Heart right ventricle (tissue), 16 donors: ENCODE measurements at places on chromosomes 11 and 22. TPM values are rescaled to one million over a fixed set of nuclear protein-coding genes. Genes with fewer than 3 reads are reported as not detected.

Gene CRYBB1
- 0.37 TPM for polyA plus RNA-seq

DNA sequence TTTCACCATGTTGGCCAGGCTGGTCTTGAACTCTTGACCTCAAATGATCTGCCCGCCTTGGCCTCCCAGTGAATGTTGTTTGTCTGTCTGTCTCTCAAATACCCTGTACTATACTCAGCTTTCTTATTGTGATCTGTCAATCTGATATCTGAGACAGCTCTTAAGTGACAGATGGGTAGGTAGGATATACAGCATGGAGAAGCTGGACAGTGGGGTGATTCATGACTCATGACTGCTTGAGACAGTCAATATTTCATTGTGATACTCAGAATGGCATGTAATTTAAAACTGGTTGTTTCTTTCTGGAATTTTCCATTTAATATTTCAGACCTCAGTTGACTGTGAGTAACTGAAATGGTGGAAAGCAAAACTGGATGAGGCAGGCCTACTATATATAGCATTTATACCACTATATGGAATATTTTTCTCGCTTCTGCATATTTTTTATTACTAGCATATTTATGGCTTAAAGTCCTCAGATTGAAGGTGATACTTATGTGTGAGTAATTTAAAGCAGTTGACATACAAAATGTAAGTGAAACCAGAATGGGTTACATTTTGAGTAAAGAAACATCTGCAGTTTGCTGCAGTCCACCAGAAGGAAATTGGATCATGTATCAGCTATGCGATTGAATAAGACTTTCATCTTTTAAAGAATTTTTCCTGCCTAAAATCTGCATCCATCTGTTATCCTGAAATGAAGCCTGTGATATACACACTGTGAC, 22.3 kb downstream of the ARHGAP42 start:
- no peaks in the 10 kb centered on the region for H3K36me3 ChIP-seq
- peaks cover 5% of the 10 kb centered on the region for H3K4me1 ChIP-seq
- no peaks in the 10 kb centered on the region for H3K27me3 ChIP-seq

GRCh38 chr11:79219186-79220045, 221.4 kb downstream of the TENM4 start:
- no peak for DNase-seq
- H3K27me3 ChIP-seq: no peaks in the 10 kb centered on the region
- no peaks in the 10 kb centered on the region for H3K36me3 ChIP-seq
- no peak overlapping the region for H3K4me3 ChIP-seq

DNA sequence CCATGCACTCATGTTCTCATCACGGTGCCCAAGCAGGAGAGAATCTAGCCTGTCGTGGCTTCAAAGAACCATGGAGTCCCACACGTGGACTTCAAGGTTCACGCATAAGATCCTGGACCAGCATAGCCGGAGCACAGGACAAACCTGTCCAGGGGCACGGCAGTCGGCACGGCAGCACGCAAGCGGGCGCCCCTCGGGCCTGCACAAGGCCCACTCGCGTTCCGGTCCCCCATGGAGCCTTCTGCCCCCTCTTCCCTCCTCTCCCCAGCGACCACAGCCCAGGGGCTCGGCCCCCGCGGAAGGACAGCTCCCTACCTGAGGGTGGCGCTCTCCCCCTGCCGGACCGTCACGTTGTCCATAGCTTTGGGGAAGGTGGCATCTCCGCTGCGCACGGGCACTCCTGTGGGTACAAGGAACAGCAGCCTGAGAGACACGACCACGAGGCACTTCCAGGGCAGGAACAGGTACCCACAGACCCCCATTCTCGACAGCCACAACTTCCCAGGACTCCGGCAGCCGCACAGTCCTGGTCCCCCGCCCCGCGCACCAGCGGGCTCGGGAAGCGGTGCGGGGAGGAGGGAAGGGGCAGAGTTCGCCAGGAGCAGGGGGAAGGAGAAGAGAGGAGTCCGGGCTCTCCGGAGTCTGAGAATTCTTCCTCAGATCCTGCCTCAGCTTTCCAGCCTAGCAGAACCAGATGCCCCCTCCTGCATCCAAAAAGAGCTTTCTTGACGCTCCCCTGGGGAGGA, 589.5 kb downstream of the OPCML start:
- peak overlapping the region; percentile 45 for H3K4me3 ChIP-seq
- no peaks in the 10 kb centered on the region for H3K36me3 ChIP-seq
- H3K27ac ChIP-seq: no peak overlapping the region
- no peak for DNase-seq
- H3K4me1 ChIP-seq: peaks cover 5% of the 10 kb centered on the region

Gene TEX54
- polyA plus RNA-seq: not detected

DNA sequence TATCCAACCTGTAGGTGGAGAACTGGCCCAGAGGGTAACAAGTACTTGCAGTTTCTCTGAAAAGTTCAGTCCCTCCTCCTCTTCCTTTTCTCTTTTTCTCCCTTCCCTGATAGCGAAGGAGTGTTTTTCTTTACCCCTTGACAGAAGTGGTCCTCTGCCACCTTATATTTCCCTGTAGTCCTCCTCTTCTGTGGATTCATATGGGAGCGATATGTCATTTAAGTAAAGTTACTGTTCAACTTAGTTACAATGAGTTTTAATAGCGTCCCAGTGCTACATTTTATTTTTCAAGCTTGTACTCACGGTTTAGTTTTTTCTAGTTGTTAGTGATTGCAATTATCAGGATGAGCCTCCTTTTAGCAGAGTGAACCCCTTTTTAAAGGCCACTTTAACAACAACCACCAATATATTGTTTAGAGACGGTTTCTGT, 1.4 kb downstream of the PCF11 start:
- peaks cover 47% of the 10 kb centered on the region for H3K4me1 ChIP-seq
- no peak for DNase-seq
- H3K27ac ChIP-seq: peak overlapping the region; percentile 95
- no peaks in the 10 kb centered on the region for H3K27me3 ChIP-seq
- H3K36me3 ChIP-seq: peaks cover 27% of the 10 kb centered on the region

DNA sequence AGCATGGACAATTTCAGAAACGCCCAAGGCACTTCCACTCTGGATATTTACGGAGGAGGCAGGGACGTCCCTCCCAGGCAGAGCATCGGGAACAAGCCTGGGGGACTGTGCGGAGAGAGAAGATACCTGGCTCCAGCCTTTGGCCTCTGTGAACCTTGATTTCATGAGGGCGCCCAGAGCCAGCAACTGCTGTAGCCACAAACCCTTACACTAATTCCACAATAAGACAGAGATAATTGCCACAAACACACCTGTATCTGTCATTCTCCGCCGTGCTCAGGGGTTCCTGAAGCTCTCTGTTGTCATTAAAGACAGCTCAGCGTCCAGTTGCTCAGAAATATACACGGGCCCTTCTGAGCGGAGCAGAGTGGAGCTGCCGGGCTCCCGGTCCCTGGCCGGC, 1292.1 kb downstream of the TBC1D22A start:
- H3K36me3 ChIP-seq: no peaks in the 10 kb centered on the region
- no peaks in the 10 kb centered on the region for H3K4me1 ChIP-seq
- DNase-seq: no peak
- H3K27me3 ChIP-seq: peaks cover 5% of the 10 kb centered on the region
- no peak overlapping the region for H3K4me3 ChIP-seq
- no peak overlapping the region for H3K27ac ChIP-seq

GRCh38 chr22:43510281-43511070, 98.7 kb downstream of the MPPED1 start:
- DNase-seq: no peak
- no peaks in the 10 kb centered on the region for H3K36me3 ChIP-seq
- H3K27ac ChIP-seq: no peak overlapping the region

DNA sequence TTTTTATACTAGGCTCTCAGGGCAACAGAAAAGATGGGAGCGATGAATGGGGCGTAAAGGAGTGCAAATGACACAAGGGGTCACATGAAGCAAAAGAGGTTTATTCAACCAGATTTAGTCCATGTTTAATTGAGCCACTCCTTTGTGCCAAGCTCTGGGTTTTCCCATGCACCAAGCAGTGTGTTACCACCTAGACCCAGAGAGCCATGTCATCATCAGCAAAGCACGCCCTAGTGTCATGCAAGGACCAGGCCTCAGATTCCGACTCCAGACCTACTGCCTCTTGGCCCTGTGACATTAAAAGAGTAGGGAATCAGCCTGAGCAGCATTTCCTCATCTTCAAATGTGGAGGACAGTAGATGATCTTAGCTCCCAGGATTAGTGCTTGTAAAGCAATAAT, 1.1 kb upstream of the IGLL5 start:
- no peak overlapping the region for H3K27ac ChIP-seq
- DNase-seq: no peak
- H3K36me3 ChIP-seq: no peaks in the 10 kb centered on the region
- H3K4me3 ChIP-seq: no peak overlapping the region
- no peaks in the 10 kb centered on the region for H3K4me1 ChIP-seq

Gene OVOL1
- not detected for polyA plus RNA-seq

Gene MS4A7
- polyA plus RNA-seq: 2.3 TPM

Gene HSPB2
- 37.7 TPM for polyA plus RNA-seq

Gene NLRP6
- 0.09 TPM for polyA plus RNA-seq

GRCh38 chr11:12702999-12703453, 28.8 kb downstream of the TEAD1 start:
- no peaks in the 10 kb centered on the region for H3K27me3 ChIP-seq
- H3K4me3 ChIP-seq: no peak overlapping the region
- no peak overlapping the region for H3K27ac ChIP-seq

GRCh38 chr11:3154001-3154599, 11.0 kb downstream of the OSBPL5 start:
- peak overlapping the region; percentile 72 for H3K27ac ChIP-seq
- no peak overlapping the region for H3K4me3 ChIP-seq
- DNase-seq: no peak
- peaks cover 81% of the 10 kb centered on the region for H3K4me1 ChIP-seq
- no peaks in the 10 kb centered on the region for H3K27me3 ChIP-seq

Gene ENDOD1
- 3.7 TPM for polyA plus RNA-seq

DNA sequence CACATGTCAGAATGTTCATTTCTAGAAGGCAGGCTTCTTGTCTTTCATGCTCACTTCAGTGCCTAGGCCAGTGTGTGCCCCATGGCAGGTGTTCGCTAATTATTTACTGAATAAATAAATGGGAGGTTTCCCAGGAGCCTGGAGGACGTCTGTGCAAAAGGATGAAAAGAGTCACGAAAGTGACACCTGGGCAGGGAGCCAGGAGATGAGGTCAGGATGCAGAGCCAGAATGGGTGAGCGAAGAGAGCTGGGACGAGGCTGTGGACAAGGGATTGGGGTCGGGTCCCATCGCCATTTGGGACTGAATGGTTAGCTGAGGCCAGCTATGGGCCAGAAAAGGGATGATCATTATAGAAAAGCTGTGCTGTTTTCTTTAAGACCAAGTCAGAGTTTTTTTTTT, 560.4 kb downstream of the TBC1D22A start:
- H3K27me3 ChIP-seq: no peaks in the 10 kb centered on the region
- H3K4me1 ChIP-seq: no peaks in the 10 kb centered on the region
- DNase-seq: no peak
- H3K27ac ChIP-seq: no peak overlapping the region

Gene LAYN
- 4.4 TPM for polyA plus RNA-seq

DNA sequence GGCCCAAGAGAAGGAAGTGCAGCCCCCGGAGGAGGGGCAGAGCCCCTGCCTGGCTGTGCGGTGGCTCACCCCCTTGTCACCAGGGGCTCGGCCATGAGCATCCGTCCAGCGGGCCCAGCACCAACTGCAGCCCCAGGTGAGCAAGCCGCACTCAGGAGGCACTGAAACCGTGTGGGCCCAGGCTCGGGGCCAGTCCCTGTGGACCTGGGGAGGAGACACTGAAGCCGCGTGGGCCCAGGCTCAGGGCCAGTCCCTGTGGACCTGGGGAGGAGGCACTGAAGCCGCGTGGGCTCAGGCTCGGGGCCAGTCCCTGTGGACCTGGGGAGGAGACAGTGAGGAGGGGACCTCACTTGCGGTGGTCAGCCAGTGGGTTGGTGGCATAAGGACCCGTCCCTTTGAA, 13.9 kb downstream of the LSP1 start:
- H3K27me3 ChIP-seq: peaks cover 12% of the 10 kb centered on the region
- peaks cover 15% of the 10 kb centered on the region for H3K4me1 ChIP-seq
- peak overlapping the region; percentile 83 for H3K27ac ChIP-seq

DNA sequence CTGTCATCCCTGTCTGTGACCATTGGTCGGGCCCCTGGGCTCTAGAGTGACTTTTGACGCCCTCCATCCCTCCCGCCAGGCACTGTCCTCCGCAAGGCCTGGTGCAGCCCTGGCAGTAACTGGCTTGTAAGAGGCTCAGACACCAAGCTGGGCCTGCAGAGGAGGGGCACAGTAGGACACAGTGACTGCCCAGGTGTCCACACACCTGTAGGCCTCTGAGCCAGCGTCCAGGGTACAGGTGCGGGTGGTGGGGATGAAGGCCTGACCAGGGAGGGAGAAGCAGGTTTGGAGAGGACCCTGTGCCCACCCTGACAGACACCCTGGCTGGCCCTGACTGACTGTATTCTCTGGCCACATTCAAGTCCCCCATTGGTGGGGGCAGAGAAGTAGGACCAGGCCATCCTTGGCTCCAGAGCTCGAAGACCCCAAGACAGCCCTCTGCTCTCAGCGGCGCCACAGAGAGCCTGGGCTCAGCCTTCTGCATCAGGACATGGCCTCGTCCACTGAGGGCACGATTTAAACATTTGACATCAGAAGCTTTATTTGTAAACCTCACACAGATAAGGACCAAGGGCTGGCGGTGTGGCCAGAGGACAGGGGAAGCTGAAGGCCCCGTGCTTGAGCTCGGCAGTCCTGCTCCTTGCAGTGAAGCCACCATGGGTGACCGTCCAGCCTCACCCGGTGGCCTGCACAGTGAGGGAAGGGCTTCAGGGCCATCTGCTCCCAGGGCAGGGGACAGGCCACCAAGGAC, 31.4 kb downstream of the PPIL2 start:
- H3K27ac ChIP-seq: peak overlapping the region; percentile 80
- DNase-seq: no peak
- H3K4me1 ChIP-seq: peaks cover 20% of the 10 kb centered on the region

Gene SLC1A2
- polyA plus RNA-seq: 2.3 TPM

DNA sequence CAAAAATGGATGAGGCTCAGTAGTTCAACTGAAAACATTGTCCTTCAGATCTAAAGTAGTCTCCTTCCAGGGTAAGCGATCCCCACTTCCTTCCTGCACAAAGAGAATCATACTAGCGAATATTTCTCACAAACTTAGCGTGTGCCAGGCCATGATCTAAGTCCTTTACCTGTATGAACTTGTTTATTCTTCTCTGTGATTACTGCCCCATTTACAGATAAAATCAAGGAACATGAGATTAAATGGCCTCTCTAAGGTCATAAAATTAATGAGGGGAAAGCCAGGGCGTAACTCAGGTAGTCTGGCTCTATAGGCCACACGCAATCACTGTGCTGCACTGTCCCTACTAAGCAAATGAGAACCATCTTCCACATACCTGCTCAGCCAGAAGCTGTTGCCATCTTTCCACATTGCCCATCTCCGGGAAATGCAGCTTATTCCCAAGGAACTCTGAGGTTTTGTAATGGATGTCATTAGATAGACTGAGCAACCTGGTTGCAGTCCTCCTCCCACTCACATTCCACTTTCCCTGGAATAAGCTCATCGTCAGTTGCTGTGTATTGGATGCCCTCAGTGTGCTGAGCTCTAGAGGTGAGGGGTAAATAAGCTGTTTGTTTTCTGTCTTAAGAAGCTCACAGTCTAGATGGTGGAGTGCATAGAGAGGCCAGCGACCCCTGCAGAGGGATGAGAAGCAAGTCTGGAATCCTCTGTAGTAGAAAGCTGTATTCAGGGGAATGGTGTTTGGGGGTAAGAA, 146.3 kb downstream of the SNX19 start:
- H3K27ac ChIP-seq: no peak overlapping the region
- DNase-seq: no peak
- no peak overlapping the region for H3K4me3 ChIP-seq
- H3K36me3 ChIP-seq: no peaks in the 10 kb centered on the region
- H3K4me1 ChIP-seq: peaks cover 6% of the 10 kb centered on the region

Gene H19
- 1,642 TPM for polyA plus RNA-seq
